Stimulated activated CD8-positive, alpha-beta memory T cell treated with anti-CD3 and anti-CD28 coated beads, Interleukin-4, amount 100 ng/mL, for 1 hour (primary cell): ENCODE measurements at places on chromosomes 4 and X.

GRCh38 chrX:10611441-10612090 lies 8.8 kb downstream of the MID1 start:
- no peak for DNase-seq

GRCh38 chrX:54280466-54280865 lies 77.4 kb downstream of the WNK3 start:
- no peak for DNase-seq

GRCh38 chrX:105822138-105823091 lies at the start of gene NRK:
TSS of gene NRK (plus strand) at chrX:105822539. CDS start at chrX:105822846, 307 bp downstream.
- no peak for DNase-seq

DNA sequence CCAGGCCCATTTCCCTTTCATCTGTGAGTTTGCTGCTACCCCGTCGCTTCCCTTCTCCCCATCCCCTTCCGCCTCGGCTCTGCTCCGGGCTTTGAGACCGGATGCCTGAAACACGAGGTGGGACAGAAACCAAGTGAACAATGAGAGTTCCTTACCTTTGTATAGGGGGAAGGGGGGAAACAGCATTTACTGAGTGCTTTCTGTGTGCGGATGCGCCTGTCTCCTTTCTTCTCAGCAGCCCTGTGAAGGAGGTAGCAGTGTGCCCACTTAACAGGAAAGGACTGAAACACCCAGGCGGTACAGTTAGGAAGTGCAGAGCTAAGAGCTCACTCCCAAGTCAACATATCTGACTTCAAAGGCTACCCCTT lies 43.2 kb upstream of the TMSB15B start:
- no peak for DNase-seq

GRCh38 chr4:156558373-156559025 lies 413.1 kb downstream of the PDGFC start:
- DNase-seq = no peak

- no peak for DNase-seq
Measured at GRCh38 chrX:17732138-17732783, 5.0 kb upstream of the SCML1 start.

DNA sequence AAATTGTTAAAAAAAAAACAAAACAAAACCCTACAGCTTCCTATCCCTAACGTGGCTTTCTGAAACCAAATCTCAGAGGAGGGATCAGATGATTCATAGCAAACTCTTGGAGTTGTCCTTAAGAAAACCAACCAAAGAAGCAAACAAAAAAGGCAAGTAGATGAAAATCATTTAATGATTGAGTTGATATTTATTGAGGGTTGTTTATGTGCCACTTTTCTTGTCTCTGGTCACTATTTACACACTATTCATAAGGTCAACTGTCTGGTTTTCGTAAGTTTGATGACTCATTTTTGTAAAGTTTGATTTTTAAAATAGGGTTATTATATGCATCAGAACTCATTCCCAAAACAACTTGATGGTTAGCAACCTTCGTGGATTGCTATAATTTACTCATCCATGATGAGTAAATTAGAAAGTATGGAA lies 133.4 kb downstream of the UNC5C start:
- DNase-seq = no peak

GRCh38 chr4:3725936-3726870 lies 40.0 kb upstream of the ADRA2C start:
- no peak for DNase-seq

GRCh38 chr4:21879187-21879586 lies 69.4 kb downstream of the KCNIP4 start:
- no peak for DNase-seq

GRCh38 chr4:54913751-54914526 lies 211.5 kb downstream of the KDR start:
- no peak for DNase-seq

DNA sequence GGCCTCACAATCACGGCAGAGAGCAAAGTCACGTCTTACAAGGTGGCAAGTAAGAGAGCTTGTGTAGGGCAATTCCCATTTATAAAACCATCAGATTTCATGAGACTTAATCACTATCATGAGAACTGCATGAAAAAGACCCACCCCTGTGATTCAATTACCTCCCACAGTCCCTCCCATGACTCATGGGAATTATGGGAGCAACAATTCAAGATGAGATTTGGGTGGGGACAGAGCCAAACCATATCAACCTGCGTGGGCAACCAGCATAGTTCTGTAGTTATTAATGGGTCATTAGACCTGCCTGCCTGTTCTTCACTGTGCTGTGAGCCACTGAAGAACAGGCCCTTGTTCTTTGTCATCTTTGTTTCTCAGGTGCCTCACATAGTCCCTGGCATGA lies 593.7 kb upstream of the BOD1L1 start:
- DNase-seq = no peak

- DNase-seq = no peak
Measured at GRCh38 chr4:8690216-8691150, 97.9 kb downstream of the CPZ start.

- DNase-seq = peak; percentile 2
Measured at GRCh38 chrX:70755850-70756249, 152.7 kb downstream of the TEX11 start.

DNA sequence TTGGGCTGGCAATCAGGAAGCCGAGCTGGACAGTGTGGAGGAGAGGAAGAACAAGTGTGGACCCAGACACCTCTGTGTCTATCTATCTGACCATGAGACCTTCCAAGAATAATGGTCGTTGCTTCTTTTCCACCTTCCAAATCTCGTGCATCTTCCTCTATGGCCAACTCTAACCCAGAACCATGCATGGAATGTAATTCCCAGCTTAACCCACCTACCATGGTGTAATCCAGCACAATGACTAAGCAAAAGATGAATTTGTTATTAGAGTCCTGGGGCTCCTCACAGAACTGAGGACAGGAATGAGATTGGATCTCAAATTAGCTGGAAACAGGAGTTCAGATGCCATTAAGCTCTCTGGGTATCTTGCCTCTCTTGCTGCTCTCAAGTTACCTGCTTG lies 17.4 kb upstream of the TMEM184C start:
- no peak for DNase-seq

- DNase-seq = no peak
Measured at GRCh38 chrX:78103001-78103622, 936 bp upstream of the PGK1 start.

GRCh38 chrX:129737916-129738315 lies 863 bp upstream of the XPNPEP2 start:
- no peak for DNase-seq

DNA sequence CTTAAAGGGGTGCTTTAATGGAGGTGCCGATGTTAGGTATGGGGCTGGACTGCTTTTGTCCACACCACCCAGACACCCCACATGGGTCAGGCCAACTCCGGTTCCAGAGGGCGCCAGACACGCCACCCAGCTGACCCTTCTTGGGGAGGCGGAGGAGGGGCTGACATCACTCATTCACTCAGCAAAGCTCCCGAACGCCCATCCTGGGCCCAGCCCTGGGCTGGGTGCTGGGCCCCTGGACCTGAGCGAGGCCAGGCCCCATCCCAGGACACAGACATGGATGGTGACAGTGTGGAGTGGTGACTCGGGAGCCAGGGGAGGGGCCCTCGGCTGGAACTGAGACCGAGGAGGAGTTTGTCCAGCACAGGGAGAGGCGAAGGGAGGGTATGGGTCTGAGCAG lies 28.1 kb downstream of the MAN2B2 start:
- DNase-seq = no peak
